ENCODE measurements at places on chromosomes 16 and 17.

DNA sequence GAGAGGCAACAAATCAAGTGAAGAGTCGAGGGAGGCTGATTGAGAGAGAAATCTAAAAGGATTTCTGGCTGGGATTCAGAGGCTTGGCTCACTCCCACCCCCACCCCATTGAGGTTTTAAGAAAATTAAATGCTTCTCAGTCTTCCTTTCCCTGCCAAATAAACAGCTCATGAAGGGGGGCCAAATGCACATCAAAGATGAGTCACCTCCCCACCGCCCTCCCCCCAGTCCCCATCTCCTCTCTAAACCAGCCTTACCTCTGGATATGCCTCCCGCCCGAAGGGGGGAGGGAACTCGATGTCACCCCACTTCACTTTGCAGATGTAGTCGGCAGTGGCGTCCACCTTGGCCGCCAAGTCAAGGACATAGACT, 11.6 kb downstream of the ACLY start:
- no peak for DNase-seq

GRCh38 chr17:71519285-71519684, 601.5 kb upstream of the SOX9 start:
- DNase-seq, result no peak

GRCh38 chr17:63741143-63741407, 524 bp downstream of the STRADA start:
- no peak for DNase-seq

DNA sequence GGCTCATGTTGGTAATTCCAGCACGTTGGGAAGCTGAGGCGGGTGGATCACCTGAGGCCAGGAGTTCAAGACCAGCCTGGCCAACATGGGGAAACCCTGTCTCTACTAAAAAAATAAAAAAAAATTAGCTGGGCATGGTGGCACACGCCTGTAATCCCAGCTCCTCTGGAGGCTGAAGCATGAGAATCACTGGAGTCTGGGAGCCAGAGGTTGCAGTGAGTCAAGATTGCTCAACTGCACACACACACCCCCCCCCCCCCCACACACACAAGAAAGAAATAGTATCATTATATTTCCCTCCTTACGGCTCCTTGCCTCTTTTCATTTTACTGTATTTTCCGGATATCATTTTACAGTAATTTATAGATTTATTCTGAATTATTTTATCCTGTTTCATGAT, 963.1 kb upstream of the GOT2 start:
- no peak for DNase-seq

DNA sequence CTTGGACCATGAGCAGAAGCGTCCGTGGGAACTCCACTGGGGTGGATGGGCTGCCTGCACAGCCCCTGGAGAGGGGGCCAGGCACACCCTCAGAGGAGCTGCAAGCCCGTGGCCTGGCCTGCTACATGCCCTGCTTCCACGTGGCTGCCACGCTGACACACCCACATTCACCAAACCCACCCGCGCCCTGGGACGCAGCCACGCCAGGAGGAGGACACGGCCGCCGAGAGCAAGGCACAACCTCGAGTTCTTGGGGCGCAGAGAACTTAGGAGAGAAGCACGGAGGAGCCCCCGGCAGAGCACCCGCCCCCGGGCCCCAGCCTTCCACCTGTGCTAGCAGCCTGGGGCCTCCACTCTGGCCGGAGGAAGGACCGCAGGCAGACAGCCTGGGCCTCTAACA, 18.8 kb downstream of the CASKIN1 start:
- DNase-seq, result no peak

DNA sequence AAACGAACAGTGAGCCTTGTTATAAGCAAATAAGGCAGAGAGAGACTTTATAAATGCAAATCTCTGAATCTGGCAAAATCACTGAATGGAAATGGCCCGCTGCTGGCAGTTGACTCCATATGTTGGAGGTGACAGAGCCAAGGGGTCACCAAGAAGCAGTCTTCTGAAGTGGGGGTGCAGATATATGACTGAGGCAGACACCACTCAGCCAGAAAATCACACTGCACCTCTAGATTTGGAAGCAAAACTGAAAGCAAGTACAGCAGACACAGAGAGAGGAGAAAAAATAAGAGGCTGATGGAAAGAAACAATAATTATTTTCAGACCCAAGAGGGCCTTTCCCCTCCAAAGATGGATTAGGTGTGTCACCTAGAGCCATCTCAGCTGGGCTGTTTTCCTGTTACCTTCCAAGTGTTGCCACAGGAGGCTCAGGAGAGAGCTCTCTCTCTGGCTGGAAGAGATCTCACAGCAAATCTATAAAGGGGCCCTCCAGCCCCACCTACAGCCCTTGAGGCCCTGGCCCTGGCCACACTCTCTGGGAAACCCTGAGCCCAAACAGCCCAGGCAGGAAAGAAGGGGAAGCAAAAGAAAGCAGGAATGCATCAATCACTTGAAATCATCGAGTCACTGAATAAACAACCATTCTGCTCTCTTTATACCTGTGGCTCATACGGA, 585.1 kb upstream of the PSMD7 start:
- no peak for DNase-seq

DNA sequence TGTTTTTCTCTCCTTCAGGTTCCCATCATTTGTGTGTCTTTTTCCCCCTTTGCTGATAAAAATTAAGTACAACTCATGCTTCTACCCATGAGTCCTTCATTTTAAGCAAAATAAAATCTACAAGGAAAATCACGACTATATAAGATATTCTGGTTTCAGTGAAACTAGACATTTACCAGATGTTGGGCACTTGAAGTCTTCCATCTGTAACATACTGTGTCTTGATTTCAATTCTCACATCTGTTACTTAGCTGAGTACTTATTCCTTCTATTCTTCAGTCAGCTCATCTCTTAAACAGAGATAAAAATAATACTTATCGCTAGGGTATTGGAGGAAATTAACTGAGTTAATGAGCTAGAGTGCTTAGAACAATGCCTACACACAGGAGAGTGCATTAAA, 893.0 kb upstream of the SOX9 start:
- no peak for DNase-seq

GRCh38 chr16:66070140-66070917, 296.2 kb upstream of the CDH5 start:
- DNase-seq, result no peak

- no peak for DNase-seq
Observed at GRCh38 chr16:81278526-81278925, 36.2 kb upstream of the GAN start.

GRCh38 chr17:75626496-75627038, 6.7 kb upstream of the SMIM5 start:
- DNase-seq, result no peak

Data from stimulated activated CD4-positive, alpha-beta T cell treated with anti-CD3 and anti-CD28 coated beads, Interleukin-1b, Interleukin-23, amount 100 ng/mL, for 1 hour (primary cell).